ENCODE measurements at places on chromosomes 12 and 14. TPM values are rescaled to one million over a fixed set of nuclear protein-coding genes. Genes with fewer than 3 reads are reported as not detected.

EML5 gene
- 0.60 TPM for polyA plus RNA-seq

GATC gene
- 11.9 TPM for polyA plus RNA-seq

SOCS2 gene
- polyA plus RNA-seq, result 67.9 TPM

TAS2R30 gene
- not detected for polyA plus RNA-seq

TSHR gene
- 0.16 TPM for polyA plus RNA-seq

TMEM119 gene
- polyA plus RNA-seq, result 29.4 TPM

MAP1LC3B2 gene
- polyA plus RNA-seq, result 3.0 TPM

GLIPR1L1 gene
- not detected for polyA plus RNA-seq

Measured in urinary bladder (tissue), 4 donors.